Calu3 (cell line): ENCODE measurements at places on chromosomes 3 and 15.

DNA sequence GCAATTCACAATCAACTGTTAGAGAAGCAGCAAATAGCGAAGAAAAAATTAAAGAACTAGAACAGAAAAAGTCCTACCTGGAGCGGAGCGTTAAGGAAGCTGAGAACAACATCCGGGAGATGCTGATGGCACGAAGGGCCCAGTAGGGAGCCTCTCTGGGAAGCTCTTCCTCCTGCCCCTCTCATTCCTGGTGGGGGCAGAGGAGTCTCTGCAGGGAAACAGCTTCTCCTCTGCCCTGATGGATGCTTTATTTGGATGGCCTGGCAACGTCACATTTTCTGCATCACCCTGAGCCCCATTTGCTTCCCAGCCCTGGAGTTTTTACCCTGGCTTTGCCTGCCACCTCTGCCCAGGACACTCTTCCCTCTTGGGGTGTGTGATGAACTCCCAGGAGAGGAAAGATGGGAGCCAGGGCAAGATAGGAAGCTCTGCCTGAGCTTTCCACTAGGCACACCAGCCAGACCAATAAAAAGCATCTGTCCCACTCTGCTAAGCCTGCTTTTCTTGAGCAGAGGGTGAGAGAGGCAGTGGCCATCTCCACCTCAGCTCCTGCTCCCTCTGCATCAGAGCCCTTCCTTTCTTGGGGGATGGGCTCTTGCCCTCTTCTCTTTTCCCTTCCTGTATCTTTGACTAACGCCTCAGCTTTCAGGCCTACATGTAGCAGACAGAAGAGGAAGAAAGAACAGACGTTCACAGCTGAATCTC lies 39.4 kb downstream of the PPARG start:
- H3K27ac ChIP-seq, result no peak overlapping the region
- H3K27me3 ChIP-seq, result no peaks in the 10 kb centered on the region
- H3K36me3 ChIP-seq, result peaks cover 25% of the 10 kb centered on the region
- no peak for DNase-seq

- peak overlapping the region; percentile 14 for H3K27ac ChIP-seq
- H3K4me1 ChIP-seq, result peaks cover 12% of the 10 kb centered on the region
- peaks cover 88% of the 10 kb centered on the region for H3K36me3 ChIP-seq
- H3K27me3 ChIP-seq, result no peaks in the 10 kb centered on the region
Measured at GRCh38 chr3:158701420-158702065, 29.1 kb upstream of the LXN start.

- no peak overlapping the region for H3K4me3 ChIP-seq
- no peak overlapping the region for H3K27ac ChIP-seq
- H3K4me1 ChIP-seq, result peaks cover 36% of the 10 kb centered on the region
- DNase-seq, result no peak
- H3K27me3 ChIP-seq, result no peaks in the 10 kb centered on the region
Measured at GRCh38 chr3:63955830-63956545, 43.8 kb upstream of the SCAANT1 start.

GRCh38 chr3:129530251-129530791 lies 1.9 kb downstream of the RHO start:
- no peak overlapping the region for H3K4me3 ChIP-seq
- H3K4me1 ChIP-seq, result peaks cover 8% of the 10 kb centered on the region
- H3K36me3 ChIP-seq, result no peaks in the 10 kb centered on the region
- H3K27me3 ChIP-seq, result peaks cover 58% of the 10 kb centered on the region
- DNase-seq, result no peak

DNA sequence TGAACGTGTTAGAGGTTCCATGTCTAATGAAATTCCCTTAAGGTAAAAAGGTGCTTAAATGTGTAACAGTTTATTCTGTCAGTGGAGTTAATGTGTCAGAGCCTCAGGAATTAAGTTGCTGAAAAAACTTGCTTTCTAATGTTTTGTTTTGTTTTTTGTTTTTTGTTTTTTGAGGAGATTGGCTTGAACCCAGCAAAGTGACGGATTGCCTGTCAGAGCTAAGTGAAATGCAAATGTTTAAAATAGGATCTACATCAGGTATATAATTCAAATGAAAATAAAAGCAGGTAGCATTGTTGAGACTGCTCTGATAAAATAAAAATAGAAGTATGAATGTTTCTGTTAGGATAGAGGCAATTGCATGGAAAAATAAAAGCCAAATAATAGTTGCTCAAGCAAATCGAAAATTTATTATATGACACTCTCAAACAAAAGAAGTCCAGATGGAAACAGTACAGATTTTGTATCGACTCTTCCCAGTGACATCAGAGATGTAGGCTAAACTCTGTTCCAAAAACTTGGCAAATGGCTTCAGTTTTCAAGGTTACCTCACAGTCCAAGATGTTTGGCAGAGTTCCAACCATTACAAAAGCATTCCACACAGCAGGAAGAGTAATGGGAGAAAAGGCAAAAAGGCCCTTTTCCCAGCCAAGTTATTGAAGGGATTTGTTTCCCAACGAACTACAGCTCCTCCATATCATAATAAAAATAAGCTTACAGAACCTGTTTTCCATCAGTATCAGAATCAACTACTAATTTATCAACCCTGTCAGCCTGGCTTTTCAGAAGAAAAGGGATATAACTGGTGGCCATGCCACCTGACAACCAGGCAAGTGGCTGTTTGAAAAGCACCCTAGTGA lies 291.0 kb downstream of the TBL1XR1 start:
- H3K4me3 ChIP-seq, result no peak overlapping the region
- H3K27ac ChIP-seq, result no peak overlapping the region
- H3K36me3 ChIP-seq, result no peaks in the 10 kb centered on the region
- no peaks in the 10 kb centered on the region for H3K27me3 ChIP-seq
- DNase-seq, result peak; percentile 39
